ENCODE measurements at places on chromosomes 11 and 22.

DNA sequence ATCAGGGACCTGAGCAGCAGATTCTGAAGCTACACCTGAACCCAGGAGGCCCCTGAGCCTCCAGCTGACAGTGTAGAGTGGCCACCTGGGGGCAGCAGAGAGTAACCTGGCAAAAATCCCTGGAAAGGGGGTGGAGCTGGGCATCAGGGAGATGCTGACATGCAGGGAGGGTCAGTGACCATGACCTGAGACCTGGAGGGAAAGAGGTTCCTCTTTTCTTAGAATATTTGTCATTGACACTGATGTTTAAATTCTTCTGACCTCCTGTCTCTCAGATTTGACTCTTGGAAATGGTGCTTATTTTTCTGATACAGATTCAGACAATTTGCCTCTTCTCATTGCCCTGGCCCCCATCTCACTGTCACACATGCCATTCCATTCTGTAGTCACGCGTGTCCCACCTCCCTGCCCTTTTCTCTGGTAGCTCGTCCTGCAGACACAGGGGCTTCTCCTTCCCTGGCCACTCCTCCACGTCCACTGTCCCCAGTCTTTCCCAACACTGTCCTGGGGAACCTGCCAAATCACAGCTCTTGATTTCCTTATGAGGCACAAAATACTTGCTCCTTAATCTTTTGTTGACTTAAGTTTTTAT is 117.2 kb upstream of the IGLL5 start:
- DNase-seq: peak; percentile 25

DNA sequence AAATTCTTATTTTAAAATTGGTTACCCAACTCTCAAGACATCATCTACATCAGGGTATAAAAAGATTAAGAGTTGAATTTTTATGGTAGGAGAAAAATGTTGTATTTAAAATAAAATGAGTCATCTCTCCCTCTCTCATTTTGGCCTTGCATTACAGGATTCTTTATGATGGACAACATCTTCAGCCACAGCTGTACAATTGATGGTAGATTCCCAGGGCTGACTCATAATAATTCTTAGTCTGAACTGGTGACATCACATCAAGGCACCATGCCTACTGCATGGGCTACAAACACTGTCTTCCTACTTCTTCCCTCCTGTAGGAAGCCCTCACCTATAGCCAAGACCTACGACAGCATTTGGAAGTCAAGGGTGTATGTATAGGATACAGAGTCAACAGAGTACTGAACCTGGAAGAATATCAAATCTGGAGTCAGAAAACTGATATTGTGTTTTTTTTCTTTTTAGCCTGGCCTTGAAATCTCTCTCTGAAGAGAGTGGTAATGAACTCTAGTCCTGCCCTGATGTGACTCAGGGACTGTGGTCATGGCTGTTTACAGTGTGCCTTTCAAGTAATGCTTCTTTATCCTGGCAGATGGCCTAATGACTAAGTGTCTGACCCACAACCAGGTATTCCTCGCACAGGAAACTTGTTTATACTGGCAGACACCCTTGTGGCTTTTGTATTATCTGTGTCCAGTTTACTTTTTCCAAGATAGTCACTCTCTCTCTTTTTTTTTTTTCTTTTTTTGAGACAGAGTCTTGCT is 32.5 kb downstream of the MRGPRX2 start:
- no peak for DNase-seq

DNA sequence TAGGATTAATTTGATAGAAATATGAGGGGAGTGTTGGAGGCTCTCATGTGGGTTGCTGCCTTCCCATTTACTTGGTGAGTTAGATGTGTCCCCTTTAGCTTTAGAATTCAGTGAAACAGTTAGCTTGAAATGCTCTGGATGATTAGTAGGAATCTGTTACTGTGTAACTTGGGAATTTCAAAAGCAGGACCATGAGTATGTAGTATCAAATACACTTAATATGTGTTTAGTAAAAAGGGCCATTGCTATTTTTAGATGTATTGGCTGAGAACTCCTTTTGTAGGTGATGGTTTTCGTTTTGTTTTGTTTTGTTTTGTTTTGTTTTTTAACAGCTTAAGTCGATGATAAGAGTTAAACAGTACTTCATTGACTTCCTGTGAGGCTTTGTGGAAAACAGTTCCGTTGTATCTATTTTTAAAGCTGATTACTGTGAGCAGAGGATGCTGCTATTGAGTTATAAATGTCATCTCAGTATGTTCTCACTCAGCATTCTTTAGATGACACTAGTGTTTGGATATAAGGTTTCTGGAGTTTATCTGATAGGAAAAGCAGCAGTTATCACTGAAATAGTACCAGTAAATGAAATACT is 53.5 kb downstream of the MCAM start:
- no peak for DNase-seq

GRCh38 chr11:75891947-75892739 is 77.1 kb downstream of the UVRAG start:
- no peak for DNase-seq

DNA sequence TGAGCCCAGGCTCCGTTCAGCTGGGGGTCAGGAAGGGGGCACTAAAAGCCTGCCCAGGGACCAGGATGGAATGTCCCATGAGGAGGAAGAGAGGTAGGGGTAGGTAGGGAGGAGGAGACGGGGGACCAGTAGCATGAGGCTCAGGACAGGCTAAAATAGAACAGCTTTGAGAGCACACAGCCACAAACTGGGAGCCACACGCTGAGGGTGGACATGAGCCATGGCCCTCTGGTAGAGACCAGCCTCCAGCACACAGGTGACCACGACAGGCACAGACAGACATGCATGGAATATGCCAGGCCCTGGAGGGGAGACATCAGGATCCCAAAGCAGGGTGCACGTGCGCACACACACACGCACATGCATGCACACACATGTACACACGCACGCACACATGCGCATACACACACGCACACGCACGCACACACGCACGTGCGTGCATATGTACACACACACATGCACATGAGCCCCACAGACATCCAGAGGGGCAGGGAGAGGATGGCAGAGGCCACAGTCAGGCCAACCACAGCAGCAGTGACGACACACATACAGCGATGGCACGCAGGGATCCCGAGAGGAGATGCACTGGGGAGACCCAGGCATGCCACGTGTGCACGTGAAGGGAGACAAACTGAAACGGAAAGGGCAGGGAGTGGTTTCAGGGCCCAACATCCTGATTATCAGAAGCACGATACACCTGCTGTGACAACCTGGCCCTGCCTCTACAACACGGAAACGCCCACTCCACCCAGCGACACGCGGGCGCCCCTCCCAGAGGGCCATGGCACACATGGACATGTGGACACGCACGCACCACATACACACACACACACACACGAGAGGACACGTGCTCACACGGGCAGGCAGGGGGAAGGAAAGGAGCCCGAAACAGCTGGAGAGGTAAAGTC is 25.7 kb downstream of the LRRC10B start:
- DNase-seq: no peak

GRCh38 chr11:134460062-134460561 is 48.1 kb upstream of the B3GAT1 start:
- DNase-seq: no peak

GRCh38 chr11:127737499-127737898 is 736.9 kb upstream of the KIRREL3 start:
- DNase-seq: no peak
